GM18507 (cell line): ENCODE measurements at places on chromosomes 7 and 10.

GRCh38 chr7:35799846-35800717, 775 bp upstream of the SEPTIN7 start:
- DNase-seq: peak; percentile 48

DNA sequence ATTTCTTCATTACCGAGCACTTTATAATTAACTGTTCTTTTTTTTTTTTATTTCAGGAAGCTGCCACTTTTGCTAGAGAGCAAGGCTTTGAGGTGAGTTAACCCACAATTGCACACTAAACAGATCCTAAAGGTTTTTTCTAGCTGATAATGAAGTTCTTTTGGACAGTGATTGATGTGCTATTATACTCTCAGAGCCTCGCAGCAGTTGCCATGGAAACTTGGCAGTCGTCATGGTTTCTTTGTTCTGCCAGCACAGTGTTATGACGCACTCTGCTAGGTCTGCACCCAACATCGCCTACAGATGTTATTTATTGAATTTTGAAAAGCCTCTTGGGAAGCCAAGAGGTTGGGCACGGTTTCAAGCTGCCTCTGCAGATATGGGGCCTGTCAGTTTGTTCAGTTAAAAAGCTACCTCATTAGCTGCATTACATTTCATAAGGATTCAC, 237.2 kb upstream of the KAT6B start:
- no peak for DNase-seq

GRCh38 chr10:55098452-55098851, 297.4 kb upstream of the PCDH15 start:
- DNase-seq: no peak

DNA sequence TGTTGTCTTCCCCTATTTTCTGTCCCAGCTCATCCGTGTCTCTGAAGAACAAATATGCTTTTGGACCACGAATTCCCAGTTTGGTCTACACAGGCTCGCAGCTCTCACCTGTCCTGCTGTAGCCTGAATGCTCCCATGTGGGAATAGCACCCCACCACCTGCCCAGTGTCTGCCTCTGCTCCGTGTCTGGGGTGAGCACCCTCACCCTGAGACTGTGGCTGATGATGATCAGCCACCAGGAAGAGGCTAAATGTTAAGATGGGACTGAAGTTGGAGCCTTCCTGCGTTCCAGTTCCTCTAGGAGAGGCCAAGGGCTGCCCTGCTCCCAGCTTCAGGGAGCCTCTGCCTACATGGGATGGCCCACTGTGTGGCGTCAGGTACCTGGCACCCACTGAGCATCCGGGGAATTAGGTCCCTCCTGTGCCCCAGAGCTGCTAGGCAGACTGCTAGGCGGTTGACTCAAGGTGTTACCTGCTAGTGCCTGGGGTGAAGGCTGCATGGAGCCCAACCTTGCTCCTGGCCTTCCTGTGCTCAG, 3.7 kb downstream of the PGAM2 start:
- no peak for DNase-seq

GRCh38 chr7:140745266-140746058, 49.0 kb downstream of the NDUFB2 start:
- DNase-seq: no peak

DNA sequence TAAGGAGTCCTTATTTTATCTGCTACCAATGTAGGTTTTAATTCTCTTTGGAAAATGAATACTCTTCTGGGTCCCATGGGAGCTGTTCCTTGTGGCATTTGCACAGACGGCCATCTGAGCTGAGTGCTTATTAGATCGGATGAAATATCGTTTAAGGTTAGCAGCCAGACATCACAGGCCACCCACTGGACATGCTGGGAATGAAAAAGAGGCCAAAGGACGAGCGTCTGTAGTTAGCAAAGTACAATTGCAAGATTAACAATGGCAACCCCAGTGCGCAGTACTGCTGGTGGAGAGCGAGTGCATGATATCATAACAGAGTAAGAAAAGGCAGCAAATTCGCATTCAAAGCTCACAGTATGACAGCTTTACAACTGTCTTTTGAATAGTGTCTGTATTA, 28.3 kb upstream of the CREB5 start:
- no peak for DNase-seq

DNA sequence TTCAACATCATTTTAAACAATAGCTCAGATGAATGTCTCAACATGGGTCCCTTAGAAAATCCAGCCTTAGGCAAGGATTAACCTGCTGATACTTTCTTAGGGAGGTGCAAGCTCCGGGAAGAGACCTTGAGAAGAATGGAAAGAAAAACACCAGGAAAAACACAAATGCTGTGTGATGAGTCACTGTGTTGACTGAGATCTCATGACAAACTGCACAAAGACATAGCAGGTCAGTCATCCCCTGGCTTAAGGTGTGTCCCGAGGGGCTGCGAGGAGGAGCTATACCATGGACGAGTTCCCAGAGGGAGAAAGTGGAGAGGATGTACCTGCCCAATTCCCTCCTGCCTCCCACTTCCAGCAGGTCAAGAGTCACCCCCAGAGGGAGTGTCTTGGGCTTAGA, 98.0 kb downstream of the TEX36 start:
- DNase-seq: no peak

- no peak for DNase-seq
Measured at GRCh38 chr7:139695588-139695987, 82.2 kb downstream of the HIPK2 start.

DNA sequence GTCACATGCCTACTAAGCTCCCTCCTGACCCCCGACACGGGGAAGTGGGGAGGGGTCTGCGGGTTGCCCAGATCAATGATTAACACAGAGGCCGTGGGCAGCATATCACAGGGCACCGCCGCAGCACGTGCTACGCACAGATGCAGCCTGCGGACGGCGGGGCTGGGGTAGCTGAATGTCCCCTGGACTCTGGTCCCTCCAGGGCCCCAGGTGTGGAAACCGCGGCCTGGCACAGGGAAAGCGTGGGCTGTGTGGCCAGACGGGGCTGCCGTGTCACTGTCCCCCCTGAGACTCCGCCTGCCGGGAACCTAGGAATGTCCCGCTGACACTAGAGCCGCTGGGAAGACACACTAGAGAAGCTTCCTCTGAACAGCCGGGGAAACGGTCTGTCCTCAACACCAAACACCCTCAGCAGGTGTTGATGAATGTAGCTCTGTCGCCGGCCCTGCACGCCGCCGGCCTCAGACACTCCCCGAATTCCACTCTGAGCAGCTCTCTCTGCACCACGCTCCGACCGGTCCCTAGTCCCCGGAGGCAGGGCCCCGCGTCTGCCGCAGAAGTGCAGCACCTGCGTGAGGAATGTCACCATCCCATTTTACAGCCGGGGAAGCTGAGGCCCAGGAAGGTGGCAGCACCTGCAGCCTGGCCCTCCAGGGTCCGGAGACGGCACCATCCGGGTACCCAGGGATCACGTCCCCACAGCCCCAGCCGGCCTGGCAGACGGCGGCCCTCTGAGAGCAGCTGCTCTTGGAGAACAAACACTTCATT, 33.4 kb upstream of the PDGFA start:
- no peak for DNase-seq

GRCh38 chr10:129594811-129595210, 127.8 kb downstream of the MGMT start:
- no peak for DNase-seq

GRCh38 chr7:142376356-142376997, 118.6 kb upstream of the PRSS58 start:
- DNase-seq: no peak

GRCh38 chr7:23021596-23021995, 7.7 kb upstream of the HYCC1 start:
- DNase-seq: no peak

DNA sequence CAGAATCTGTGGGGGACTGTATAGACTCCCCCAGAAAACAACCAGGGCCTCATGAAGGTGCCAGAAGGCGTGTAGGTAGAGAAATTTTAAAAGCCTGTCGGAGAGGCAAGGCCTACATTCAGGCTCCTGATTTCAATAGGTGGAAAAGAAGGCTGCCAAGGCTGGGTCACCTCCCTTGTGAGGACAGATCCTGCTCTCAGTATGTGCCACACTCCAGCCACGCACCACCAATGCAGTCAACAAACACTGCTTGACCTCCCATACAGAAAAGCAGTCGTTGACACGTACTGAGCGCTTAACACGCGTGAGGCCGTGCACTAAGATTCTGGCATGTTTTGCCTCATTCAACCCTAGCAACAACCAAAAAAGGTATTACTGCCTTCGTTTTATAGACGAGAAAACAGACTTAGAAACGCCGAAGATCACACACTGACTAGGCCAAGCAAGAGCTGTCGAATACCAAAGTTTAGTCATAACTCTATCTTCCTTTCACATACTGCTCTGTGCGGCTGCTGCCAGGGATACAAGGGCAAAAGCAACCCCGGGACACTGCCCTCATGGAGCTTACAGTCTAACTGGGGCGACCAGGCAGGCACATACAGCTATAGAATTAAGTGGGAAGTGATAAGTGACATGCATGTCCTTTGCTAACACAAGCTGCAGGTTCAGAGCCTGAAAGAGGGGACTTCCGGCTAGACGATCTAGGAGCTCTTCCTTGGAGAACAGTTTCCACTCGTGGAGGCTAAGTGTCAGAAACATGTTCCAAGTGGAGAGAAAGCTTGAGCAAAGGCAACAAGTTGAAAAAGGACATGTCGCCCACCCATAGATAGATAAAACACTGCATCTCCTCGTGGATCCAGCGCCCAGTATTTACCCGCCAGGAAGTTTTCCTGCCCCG, 797 bp upstream of the NKX2-3 start:
- no peak for DNase-seq

- no peak for DNase-seq
Measured at GRCh38 chr7:106042196-106042611, 69.9 kb downstream of the SYPL1 start.

- DNase-seq: no peak
Measured at GRCh38 chr7:52831321-52831720, 204.1 kb upstream of the POM121L12 start.

DNA sequence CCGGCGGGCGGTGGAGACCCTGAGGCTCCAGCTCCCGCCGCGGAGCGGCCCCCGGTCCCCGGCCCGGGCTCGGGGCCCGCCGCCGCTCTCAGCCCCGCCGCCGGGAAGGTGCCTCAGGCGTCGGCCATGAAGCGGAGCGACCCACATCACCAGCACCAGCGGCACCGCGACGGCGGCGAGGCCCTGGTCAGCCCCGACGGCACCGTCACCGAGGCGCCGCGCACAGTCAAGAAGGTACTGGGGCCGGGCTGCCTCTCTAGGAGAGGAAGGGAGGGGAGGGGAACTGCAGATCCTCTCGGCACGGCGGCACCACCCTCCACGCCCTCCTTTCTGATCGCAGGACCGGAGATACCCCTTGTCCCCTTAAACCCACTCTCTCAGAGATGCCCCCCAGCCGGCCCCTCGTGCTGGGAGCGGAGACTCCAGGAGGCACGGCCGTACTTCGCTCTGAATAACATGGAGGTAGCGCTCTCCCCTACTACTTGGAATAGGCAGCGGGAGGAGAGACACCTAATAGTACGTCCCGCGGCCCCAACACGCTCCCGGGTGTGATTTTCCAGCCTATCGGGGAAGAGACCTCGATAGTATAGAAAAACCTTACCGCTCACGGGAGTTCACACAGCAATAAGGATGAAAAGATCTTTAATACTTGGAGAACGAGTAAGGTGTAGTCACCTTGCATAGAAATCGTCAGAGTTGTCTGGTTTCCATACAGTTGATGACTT, 538 bp downstream of the AHCYL2 start:
- no peak for DNase-seq

- DNase-seq: no peak
Measured at GRCh38 chr10:76080451-76080850, 649.0 kb downstream of the LRMDA start.

GRCh38 chr7:21504021-21504420, 38.8 kb upstream of the DNAH11 start:
- no peak for DNase-seq

DNA sequence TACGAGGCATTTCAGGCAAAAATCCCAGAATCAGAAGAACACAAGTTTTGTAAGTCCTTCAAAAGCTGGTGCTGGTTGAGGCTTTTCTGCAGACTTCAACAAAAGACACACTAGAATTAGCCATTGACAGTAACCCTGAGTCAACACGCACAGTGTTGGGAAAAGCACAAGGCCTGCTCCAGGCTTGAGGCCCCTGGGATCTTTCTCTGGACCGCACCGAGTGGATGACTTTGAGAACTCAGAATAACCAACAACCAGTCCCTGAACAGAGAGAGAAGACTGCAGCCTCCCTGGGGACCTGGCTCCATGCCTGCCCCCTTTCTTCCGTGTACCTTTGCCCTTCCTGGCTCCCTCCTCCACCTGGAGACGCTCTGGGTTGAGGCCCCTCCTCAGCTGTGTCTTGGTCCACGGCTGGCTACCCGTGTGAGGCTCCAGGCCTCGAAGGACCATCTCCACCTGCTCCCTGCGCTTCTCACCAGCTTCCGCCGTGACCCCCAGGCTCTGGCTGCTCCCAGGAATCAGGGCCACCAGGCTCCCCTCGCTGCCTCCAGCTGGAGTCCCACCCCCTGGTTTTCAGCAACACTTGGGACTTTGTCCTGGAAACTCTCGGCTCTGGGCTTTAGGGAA, 28.4 kb downstream of the DIP2C start:
- no peak for DNase-seq

- no peak for DNase-seq
Measured at GRCh38 chr10:69800109-69800508, 1.6 kb upstream of the COL13A1 start.

DNA sequence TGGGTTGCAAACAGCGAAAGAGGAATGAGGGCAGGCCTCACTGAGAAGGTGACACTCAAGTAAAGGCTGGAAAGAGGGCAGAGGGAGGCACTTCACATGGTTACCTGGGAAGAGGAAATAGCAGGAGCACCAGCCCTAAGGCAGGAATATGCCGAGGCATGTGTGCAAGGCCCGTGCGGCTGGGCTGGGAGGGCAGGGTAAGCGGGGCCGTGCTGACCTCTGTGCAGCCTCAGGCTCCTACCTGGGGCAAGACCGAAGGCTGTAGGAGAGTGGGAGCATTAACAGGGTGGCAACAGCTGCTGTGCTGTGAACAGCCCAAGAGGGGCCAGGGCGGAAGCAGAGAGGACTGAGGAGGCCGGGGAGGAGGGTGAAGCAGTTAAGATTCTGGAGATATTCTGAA, 24.0 kb upstream of the SH3PXD2A start:
- DNase-seq: no peak

GRCh38 chr10:58070956-58071355, 196.7 kb downstream of the IPMK start:
- no peak for DNase-seq

GRCh38 chr10:123569436-123570035, 96.6 kb upstream of the GPR26 start:
- DNase-seq: no peak

GRCh38 chr7:44282601-44283171, 42.7 kb downstream of the CAMK2B start:
- no peak for DNase-seq

- no peak for DNase-seq
Measured at GRCh38 chr10:63438506-63439498, 27.0 kb downstream of the JMJD1C start.
